ENCODE measurements at places on chromosomes 4 and X.

DNA sequence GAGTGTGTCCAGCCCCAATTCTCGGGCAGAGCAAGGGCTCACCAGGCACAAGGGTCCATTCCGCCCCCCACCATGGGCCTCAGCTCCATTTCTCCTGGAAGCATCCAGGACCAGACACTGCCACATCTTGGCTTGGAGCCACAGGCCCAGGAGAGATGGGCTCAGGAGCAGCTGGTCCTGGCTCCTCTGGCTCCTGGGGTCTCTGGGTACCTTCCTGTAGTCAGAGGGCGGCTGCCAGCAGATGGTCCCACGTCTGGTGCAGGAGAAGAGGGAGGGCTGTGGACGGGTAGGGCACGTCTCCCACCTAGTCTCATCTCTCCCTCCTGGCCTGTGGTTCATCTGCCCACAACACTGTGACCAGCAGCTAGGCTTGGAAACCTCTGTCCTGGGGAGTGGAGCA is 8.0 kb downstream of the ATP2B3 start:
- no peak for DNase-seq

GRCh38 chr4:42142591-42142990 is 9.9 kb downstream of the BEND4 start:
- no peak for DNase-seq

DNA sequence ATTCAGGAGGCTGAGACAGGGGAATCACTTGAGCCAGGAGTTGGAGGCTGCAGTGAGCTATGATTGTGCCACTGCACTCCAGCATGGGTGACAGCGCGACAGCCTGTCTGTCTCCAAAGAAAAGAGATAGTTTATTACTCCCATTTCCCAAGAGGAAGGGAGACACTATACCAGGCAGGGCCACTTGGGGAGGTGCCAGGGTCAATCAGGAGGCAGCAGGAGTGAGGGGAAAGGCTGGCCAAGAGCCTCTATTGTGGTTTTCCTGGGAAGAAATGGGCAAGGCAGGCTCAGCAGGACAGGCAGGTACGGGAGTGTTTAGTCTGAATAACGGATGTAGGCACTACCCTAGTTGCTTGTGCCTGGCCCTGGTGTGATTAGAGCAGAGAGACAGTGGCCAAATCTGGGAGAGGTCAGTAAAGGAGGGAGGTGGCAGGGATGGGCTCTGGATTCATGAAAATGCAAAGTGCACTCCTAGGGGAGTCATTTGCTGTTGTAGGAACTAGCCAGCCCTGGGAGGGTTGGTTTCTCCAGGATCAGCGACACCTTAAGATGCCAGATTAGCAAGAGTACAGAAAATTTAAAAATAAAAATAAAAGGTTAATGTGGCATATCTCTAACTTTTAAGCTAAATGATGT is 20.2 kb upstream of the CDKN2AIP start:
- no peak for DNase-seq

DNA sequence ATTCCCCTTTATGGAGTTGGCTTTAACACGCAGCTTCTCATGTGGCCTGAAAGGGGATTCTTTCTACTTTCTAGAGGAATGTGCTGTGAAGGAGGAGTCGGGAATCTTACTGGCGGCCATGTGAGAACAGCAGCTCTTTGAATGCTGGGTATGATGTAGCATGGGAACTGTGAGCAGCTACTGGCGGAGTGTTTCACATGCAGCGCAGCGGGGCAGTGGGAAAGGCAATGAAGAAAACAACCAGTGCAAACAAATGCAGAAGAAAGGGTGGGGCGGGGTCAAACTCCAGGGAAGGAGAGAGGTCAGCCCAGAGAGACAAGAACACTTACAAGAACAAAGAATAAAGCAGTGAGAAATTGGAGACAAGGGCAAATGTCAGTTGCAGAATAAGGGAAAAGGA is 363.8 kb upstream of the FTHL17 start:
- DNase-seq: peak; percentile 41

GRCh38 chr4:85515701-85516100 is 40.8 kb downstream of the ARHGAP24 start:
- no peak for DNase-seq

DNA sequence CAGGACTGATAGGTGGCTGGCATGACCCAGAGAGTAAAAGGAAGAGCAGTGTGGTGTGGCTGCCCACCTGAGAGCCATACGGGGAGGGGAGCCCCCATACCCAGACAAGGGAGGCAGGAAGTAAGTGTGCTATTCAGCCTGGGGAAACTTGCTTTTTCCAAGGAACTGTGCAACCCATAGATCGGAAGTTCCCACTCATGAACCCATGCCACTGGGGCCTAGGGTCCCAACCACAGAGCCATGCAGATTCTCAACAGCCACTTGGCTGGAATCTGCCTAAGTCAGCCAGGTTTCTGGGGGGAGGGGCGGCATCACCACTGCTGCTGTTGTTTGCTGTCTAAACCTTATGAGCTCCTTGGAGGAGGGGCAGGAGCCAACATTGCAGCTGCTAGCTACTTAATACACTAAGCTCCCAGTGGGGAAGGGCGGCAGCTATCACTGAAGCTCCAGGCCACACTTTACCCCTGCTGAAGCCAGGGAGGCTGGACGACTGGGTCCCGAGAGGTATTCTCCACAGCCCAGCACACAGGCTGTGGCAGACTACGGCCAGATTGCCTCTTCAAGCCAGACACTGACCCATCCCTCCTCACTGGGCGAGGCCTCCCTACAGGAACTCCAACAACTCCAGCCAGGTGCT is 410.4 kb downstream of the INPP4B start:
- no peak for DNase-seq

GRCh38 chrX:13401724-13402123 is 81.9 kb upstream of the ATXN3L start:
- no peak for DNase-seq

DNA sequence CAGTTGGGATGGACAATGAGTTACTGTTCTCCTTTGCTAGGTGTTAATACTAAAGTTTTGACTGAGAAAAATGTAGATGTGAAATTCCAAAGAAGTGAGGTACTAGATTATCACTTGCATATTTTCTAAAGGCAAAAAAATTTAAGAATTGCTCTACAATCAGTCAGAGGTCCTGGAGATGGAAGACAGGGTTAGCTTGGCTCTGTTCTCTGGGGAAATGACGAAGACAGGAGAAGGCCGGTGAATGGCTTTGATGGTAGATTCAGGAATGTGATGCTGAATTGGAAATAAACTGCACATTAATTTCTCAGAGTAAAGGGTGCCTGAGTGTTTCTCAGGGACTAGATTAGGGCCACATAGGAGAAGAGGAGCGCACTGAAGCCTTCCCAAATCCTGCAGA is 214.0 kb upstream of the LEF1 start:
- DNase-seq: no peak

DNA sequence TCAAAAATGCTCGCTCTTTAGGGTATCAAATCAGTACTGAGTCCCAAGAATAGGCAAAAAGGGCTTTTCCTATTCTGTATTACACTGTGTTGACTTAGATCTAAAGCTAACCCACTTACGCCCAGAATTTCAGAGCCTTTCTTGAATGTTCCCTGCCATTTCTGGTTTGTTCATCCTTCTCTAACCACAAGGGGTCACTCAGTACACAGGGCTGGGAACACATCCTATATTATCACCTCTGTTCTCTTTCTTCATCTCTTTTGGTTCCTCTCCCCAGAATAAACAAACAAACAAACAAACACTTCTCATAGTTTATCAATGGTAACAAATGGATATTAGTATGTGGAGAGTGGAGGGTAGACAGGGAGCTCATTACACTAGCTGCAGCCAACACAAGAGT is 25.5 kb upstream of the MORC4 start:
- peak; percentile 50 for DNase-seq

- no peak for DNase-seq
Measured at GRCh38 chr4:108163351-108163750, 5.4 kb downstream of the LEF1 start.

DNA sequence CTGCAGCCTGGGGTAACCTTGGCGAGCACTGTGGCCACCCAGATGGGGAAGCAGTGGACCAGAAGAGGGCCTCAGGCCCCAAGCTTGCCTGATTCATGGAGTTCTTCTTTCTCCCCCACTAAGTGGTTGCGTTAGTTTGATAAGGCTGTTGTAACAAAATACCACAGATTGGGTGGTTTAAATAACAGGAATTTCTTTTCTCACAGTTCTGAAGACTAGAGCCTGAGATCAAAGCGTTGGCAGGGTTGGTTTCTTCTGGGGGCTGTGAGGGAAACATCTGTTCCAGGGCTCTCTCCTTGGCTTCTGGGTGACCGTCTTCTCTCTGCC is 105.7 kb upstream of the GATB start:
- DNase-seq: no peak

- DNase-seq: peak; percentile 79
Measured at GRCh38 chrX:56764153-56764974, 35.3 kb downstream of the NBDY start.

DNA sequence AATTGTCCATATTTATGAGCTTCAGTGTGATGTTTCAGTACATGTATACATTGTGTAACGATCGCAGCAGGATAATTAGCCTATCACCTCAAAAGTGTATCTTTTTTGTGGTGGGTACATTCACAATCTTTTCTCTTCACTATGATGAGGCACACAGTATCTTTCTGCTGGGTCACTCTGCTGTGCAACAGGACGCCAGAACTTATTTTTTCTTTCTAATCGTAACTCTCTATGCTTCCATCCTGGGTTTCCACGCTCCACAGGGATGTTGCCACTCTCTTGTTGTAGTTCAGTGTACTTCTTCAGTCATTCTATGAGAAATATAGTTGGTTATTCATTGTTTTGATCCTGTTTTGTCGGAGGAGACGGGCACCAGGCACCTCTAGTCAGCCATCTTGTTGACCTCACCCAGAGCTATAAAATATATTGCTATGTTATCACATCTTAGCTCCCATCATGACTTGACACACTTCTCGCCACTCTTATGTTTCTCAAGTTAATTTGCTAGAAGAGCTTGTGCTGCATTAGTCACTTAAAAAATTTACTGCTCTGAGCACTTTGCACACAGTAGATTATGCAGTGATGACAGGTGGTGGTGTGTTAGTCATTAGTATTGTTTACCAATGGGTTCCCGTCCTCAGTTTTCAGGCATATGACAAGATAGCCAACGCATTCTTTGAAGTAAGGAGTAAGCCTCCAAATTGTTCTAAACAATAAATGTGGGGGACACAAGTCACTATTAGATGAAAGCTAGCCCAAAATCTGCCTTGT is 1002.7 kb upstream of the PCDH7 start:
- no peak for DNase-seq

- peak; percentile 66 for DNase-seq
Measured at GRCh38 chrX:49884290-49884862, 5.1 kb downstream of the USP27X start.

GRCh38 chr4:40998675-40999358 is 215.5 kb downstream of the APBB2 start:
- peak; percentile 78 for DNase-seq

DNA sequence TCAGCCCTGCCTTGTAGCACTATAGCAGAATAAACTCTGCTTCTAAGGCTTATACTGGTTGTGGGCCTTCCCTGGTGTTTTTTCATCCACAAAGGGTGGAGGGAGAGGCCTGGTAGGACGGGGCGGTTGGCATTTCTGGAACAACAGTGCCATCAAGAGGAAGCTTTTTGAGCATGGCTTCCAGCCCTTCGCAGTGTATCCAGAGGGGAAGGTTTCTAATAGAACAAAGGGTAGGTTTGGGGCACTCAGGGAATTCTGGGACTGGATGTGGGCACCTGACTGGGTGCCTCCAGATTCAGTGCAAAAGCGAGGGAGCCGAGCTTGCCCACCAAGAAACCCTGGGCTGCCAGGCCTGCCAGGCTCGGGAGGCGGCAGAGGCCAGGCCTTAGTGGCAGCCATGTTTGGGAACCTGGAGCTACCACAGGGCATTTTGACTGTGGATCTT is 229.6 kb upstream of the AGTR2 start:
- DNase-seq: peak; percentile 7

DNA sequence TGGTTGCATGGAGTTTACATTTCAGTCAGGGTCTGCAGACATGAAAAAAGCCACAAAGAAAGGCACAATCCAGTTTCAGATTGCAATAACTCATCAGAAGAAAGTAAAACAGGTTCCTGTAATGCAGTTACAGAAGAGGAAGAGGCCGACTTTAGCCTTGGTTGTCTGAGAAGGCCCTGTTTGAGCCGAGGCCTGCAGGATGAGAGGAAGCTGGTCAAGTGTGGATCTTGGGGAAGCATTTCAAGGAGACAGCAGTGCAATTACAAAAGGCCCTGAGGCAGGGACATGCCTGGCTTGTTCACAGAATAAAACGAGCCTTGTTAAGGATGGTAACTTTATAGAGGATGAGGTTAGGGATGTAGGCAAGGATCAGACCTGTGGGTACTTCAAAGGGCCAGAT is 62.4 kb downstream of the AFF2 start:
- DNase-seq: no peak

DNA sequence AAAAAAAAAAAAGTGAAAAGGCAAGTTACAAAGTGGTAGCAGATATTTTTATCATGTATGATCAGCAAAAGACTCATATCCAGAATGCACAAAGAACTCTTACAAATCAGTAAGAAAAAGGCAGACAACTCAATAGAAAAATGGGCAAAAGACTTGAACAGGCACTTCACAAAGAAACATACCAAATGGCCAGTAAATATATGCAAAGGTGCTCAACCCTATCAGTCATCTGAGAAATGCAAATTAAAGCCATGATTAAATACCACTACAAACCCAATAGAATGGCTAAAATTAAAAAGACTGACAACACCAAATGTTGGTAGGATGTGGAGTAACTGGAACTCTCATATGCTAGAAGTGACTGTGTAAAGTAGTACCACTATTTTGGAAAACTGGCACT is 45.4 kb downstream of the CHST7 start:
- DNase-seq: no peak

DNA sequence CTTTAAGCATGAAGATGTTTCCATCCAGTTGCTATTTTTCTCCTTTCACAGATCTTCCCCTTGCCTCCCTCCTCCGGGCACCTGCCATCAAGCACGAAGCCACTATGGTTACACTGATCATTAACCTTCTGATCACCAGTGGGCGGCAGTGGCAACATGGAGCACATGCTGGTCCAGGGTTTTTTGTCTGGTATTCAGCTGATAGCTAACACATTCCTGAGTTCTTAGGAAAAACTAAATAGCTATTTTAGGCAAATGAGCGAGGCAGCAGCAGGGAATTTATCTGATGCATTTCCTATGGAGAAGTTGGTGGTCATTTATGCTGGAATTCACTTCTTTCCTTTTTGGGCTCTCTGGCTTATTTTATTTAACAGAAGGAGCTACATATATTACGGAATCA is 22.9 kb downstream of the SHISA3 start:
- peak; percentile 59 for DNase-seq

Data from cardiac fibroblast (primary cell).